ENCODE measurements at places on chromosomes 16 and 17.

GRCh38 chr17:35708149-35708548 is 23.3 kb upstream of the RASL10B start:
- no peak for DNase-seq

- DNase-seq = peak; percentile 32
Measured at GRCh38 chr17:34171245-34171818, 83.8 kb upstream of the CCL2 start.

DNA sequence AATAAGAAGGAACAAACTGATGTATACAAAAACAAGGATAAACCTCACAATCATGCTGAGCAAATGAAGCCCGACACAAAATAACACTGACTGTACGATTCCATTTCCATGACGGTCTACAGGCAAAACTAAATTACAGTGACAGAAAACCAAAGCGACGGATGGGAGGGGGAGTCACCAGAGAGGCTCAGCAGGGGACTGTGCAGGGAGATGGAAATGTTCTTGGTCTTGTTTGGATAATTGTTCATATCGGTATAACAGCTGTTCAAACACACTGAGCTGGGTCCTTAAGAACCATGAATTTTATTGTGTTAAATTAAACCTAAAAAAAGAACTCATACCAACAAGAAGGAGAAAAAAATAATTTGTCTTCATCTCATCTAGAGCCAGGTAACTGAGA is 97.8 kb downstream of the NXN start:
- DNase-seq = no peak

- no peak for DNase-seq
Measured at GRCh38 chr17:38326996-38327792, 16.6 kb downstream of the GPR179 start.

- no peak for DNase-seq
Measured at GRCh38 chr16:51557670-51558069, 406.6 kb upstream of the SALL1 start.

GRCh38 chr16:78075800-78076199 is 23.7 kb upstream of the WWOX start:
- no peak for DNase-seq

DNA sequence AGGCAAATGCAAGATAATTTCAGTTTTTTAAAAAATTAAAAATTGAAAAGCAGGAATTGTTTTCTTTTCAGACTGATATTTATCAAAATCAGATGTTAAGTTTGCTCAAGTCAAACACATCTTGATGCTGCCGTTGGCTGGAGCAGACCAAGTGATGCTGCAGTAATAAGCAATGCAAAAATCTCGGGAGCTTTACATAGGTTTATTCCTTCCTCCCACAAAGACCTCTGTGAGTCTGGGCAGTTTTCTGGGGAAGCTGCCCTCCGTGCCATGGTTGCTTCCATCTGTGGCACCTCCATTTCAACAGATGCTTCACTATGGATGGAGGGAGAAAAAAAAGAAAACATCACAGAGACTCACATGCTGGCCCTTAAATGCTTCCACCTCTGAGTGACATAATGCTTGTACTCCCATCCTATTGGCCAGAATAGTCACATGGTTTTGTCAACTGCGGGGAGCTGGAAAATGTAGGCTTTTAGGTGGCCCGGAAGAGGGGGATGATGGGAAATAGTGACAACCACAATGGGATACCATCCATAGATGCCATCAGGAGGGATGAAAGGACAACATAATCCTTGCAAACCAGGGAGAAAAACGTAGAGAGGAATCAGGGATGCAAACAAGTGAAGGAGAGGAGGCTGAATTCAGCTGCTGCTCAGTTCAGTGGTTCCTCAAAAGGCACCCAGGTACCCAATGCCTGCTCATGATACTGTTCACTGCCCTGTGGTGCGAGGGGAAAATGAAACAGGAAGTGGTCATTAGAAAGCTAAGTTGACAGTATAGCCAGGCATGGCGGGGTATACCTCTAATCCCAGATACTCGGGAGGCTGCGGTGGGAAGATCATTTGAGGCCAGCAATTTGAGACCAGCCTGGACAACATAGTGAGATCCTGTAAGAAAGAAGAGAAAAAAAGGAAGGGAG is 13.5 kb upstream of the ERCC4 start:
- no peak for DNase-seq

DNA sequence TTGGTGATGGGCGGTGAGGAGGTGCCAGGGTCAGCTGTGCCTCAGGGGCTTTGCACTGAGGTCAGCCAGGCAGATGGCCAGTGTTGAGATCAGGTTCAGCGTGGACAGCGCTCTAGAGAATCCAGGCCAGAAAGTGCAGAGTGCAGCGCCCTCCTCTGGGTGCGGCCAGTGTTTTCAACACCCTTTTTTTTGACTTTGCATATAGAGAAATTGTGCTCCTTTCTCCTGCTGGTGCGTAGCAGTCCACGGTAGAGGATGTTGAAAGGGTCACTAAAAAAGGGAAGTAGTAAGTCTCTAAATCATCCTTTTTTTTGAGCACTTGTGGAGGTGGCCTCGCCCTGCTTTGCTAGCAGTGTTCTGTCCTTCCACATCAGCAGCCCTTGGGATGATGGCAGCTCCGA is 53.9 kb downstream of the BANP start:
- no peak for DNase-seq

DNA sequence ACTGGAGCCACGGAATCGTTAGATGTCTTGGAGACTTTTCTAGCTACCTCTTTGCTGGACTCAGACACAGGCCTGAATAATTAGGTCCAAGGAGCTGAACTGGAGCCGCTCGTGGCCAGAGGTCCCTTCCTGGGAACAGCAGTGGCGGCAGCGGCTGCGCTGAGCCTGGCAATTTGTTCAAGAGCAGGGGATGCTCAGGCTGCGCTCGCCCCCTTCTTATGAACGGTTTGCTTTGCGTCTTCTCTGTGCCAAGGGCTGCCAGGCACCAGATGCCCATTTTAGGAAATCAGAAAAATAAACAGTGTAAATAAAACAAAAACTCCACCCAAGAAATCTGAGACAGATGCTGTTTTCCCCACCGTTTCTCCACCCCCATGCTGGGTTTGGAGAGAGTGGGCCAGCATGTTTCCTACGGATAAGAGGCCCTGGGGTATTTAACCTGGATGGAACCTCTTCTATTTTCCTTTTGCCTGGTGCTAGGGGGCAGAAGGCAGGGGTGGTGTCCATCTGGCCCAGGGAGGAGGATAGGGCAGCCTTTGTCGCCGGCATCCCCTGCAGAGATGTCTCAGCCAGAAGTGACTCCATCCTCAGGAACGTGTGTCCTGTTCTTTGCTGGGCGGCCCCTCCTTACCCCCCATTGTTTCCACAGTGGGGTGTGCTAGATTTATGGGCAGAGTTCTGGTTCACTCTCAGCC is 163.4 kb downstream of the SEC14L1 start:
- DNase-seq = no peak

GRCh38 chr16:57755061-57755684 is 19.6 kb downstream of the KATNB1 start:
- no peak for DNase-seq

DNA sequence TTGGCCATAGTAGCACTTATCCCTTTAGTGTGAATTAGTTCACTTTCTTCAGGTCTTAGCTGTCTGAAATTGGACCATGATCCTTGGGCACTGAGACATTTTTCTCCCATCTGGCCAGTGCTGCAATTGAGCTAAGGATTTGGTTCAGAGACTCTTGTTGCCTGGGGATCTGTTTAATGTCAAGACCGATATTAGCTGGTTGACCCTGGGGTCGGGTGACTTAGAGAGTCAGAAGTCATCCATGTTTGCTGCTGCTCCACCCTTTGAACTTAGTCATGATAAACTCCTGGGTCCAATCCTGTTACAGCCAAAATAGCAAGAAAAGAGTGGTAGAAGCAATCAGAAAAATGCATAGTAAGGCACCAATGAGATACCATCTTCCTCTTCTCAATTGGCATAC is 45.8 kb upstream of the TOX3 start:
- no peak for DNase-seq

DNA sequence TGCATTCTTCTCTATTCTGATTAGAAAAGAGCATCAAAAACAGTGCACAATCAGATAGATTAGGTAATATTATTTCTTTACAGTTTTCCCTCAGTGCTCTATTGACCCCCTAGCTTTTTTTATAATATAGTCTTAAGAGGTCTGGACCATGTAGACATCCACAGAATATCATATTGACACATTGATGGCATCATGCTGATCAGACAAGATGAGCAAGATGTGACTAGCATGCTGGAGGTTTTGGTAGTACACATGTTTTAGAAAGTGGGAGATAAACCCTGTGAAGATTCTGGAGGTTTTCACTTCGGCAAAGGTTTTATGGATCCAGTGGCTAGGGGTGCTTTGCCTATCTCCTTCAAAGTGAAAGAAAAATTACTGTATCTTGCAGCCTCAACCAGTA is 2.8 kb upstream of the ABCA8 start:
- no peak for DNase-seq

DNA sequence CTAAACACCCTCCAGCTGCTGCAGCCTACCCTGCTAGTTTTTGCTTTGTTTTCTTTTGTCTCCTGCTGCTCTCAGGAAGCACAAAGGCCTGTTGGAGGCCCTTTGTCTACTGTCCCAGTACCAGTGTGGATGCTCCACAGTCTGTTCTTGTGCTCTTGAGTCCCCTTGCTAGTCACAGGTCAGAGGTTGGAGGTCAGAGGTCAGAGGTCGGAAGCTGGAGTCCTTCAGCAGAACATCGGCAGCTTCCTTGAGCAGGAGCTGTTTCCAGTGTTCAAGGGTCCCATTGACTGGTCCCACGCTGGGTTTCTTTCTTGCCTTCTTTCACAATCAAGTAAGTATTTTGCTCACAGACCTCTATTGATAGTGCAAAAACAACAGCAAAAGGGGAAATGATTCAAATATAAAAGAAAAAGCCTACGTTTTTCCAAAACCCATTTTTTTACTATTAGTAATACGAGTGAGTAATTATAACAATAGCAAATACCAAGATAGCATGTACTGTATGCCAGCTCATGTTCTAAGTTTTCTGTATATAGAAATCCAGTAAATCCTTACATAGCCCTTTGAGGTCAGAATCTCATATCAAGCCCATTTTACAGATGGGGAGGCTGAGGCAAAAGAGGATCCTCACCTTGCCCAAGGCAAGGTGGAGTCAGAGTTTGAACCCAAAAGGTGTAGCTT is 10.9 kb upstream of the IL34 start:
- DNase-seq = no peak

- DNase-seq = no peak
Measured at GRCh38 chr17:19262650-19263631, 25.8 kb downstream of the EPN2 start.

DNA sequence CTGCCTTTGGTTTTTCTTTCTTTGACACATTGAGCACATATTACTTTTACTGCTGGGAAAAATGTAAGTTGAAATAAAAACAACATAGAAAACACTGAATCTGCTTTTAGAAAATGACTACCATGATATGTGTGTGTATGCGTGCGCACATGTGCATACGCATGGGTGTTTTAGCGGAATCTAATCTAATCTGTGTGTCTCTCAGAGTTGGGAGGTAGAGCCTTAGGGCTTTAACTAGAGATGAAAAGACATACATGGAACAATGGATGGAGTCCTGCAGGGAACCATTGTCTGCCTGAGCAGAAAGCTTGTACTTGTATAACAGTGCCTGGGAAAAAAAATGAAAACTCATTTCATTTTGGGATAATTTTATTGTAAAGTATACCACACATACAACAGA is 12.4 kb downstream of the SLFN5 start:
- DNase-seq = no peak

GRCh38 chr16:81842564-81843242 is 63.6 kb downstream of the PLCG2 start:
- no peak for DNase-seq

- DNase-seq = no peak
Measured at GRCh38 chr17:9125722-9126121, 104.4 kb downstream of the NTN1 start.

GRCh38 chr17:82458885-82459424 is 414 bp downstream of the NARF start:
- DNase-seq = no peak

DNA sequence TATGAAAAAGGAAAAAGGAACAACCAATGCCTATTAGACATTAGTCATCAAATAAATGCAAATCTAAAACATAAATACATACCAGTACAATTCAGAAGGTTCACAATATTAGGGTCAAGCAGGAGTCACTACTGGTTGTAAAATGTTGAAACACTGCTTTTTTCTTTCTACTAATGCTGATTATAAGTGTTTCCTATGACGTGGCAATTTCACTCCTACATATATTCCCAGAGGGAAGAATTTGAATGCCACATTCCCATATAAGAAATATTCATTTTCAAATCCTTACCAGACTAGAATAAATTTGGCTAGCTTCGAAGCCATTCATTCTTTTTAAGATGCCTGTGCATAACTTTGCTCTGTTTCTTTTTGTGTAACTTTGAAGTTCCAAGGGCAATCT is 2.6 kb upstream of the KRTAP9-2 start:
- no peak for DNase-seq

DNA sequence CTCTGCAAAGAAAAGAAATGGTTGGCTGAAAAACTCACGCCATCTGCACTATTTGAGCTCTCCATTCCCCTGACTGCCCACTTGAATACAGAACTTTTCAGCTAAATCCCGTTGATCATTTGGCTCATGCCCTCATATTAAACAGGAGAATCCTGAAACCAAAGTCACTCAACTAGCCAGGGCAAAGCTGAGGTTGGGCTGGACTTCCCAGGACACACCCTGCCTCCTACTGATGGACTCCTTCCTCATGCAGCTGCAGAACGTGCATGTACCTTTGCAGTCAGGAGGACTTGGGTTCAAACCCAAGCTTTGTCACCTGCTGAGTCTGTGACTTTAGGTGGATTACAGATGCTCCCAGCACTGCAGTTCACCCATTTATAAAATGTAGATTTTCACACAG is 7.7 kb downstream of the ASIC2 start:
- DNase-seq = no peak

- no peak for DNase-seq
Measured at GRCh38 chr16:17356243-17356933, 114.4 kb downstream of the XYLT1 start.

- no peak for DNase-seq
Measured at GRCh38 chr17:79532107-79532790, 78.6 kb downstream of the RBFOX3 start.

DNA sequence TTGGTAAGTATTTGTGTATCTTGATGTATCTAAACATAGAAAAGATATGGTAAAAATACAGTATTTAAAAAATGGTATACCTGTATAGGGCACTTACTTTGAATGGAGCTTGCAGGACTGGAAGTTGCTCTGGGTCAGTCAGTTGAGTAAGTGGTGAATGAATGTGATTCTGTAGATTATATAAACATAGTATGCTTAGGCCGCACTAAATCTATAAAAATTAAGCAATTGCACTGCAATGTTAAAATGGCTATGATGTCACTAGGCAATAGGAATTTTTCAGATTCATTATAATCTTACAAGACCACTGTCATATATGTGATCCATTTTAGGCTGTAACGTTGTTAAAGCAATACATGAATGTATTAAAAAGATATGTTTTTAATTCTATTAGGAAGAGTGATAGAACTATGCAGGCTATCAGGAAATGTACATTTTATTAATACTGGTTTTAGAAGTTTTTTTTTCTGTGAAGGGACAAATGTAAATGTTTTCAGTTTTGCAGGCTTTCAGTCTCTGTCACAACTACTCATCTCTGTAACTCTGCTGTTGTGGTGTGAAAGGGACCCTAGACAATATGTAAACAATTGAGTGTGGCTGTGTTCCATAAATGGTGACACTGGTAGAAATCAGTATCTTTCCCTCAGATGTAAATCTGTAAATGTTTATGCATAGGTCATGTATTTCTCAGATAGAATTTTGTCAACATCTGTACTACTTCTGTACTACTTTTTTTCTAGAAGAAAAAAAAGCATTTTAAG is 10.5 kb downstream of the CBFB start:
- no peak for DNase-seq

GRCh38 chr16:65617421-65617820 is 495.6 kb upstream of the CDH11 start:
- peak; percentile 17 for DNase-seq

GRCh38 chr17:35046740-35047283 is 16.7 kb downstream of the RFFL start:
- peak; percentile 19 for DNase-seq

Data from muscle of back (tissue), 13 donors.